A549 treated with CORT108297 at 1 μM for 4 hours (cell line): ENCODE measurements at places on chromosomes 4 and X. TPM values are rescaled to one million over a fixed set of nuclear protein-coding genes. Genes with fewer than 3 reads are reported as not detected.

The ZNF185 gene
- 6.1 to 7.6 TPM (median 6.9 TPM) in 5 replicates for total RNA-seq

The GLOD5 gene
- total RNA-seq, result not detected in 5 replicates

The PNMA6F gene
- not detected in 5 replicates for total RNA-seq

The FAM133A gene
- 0.65 to 0.93 TPM (median 0.78 TPM) in 5 replicates for total RNA-seq

The SOWAHB gene
- 0.02 to 0.05 TPM in 2 of 5 replicates, not detected in the others for total RNA-seq

The TEX13C gene
- 0.02 TPM in 1 of 5 replicates, not detected in the others for total RNA-seq

The H2BW2 gene
- total RNA-seq, result not detected in 5 replicates

The CFP gene
- 0.37 to 0.84 TPM (median 0.42 TPM) in 5 replicates for total RNA-seq

The DMRTC1B gene
- total RNA-seq, result 0.09 to 0.24 TPM in 2 of 5 replicates, not detected in the others

The SPANXC gene
- 0.44 to 1.4 TPM (median 0.92 TPM) in 5 replicates for total RNA-seq

The AMBN gene
- total RNA-seq, result not detected in 5 replicates

The PCDH19 gene
- total RNA-seq, result 0.01 to 0.16 TPM (median 0.03 TPM) in 5 replicates

The ZIC3 gene
- total RNA-seq, result not detected in 5 replicates

The MAGEB10 gene
- not detected in 5 replicates for total RNA-seq

The XKRX gene
- total RNA-seq, result 0.24 to 0.39 TPM (median 0.29 TPM) in 5 replicates

The PIM2 gene
- 10.0 to 10.8 TPM (median 10.1 TPM) in 5 replicates for total RNA-seq

The WAS gene
- 0.21 to 0.36 TPM (median 0.25 TPM) in 5 replicates for total RNA-seq

The HSFX4 gene
- total RNA-seq, result not detected in 5 replicates

The RAB28 gene
- 8.4 to 10.6 TPM (median 9.0 TPM) in 5 replicates for total RNA-seq

The MGST2 gene
- 49.3 to 56.7 TPM (median 50.8 TPM) in 5 replicates for total RNA-seq

The XPNPEP2 gene
- not detected in 5 replicates for total RNA-seq

The TCP11X1 gene
- total RNA-seq, result not detected in 5 replicates

The SLC49A3 gene
- 0.09 to 0.28 TPM (median 0.16 TPM) in 5 replicates for total RNA-seq
